ENCODE measurements at places on chromosomes 5 and 9.

- no peak for DNase-seq
Measured at GRCh38 chr9:124723352-124723751, 47.8 kb downstream of the NR6A1 start.

- DNase-seq, result no peak
Measured at GRCh38 chr5:32001707-32002106, 172.4 kb downstream of the GOLPH3 start.

DNA sequence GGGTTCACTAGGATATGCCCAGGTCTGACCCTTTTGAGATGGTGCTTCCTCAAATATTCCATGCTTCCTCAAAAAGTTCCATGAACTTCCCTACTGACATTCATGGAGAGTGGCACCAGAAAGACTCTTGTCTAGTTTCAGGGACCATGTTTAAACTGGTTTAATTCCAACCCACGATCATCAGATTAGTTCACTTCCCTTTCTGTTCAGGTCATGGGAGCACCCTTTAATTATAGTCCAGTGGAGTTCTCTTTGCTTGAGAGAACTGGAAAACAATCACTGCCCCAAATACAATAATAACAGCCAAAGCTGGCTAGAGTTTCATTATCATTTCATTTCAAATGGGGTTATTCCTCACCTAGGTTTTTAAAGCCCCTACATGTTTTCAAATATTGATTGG, 9.7 kb upstream of the ERBIN start:
- DNase-seq, result no peak

- no peak for DNase-seq
Measured at GRCh38 chr5:131254741-131255140, 9.1 kb upstream of the CDC42SE2 start.

DNA sequence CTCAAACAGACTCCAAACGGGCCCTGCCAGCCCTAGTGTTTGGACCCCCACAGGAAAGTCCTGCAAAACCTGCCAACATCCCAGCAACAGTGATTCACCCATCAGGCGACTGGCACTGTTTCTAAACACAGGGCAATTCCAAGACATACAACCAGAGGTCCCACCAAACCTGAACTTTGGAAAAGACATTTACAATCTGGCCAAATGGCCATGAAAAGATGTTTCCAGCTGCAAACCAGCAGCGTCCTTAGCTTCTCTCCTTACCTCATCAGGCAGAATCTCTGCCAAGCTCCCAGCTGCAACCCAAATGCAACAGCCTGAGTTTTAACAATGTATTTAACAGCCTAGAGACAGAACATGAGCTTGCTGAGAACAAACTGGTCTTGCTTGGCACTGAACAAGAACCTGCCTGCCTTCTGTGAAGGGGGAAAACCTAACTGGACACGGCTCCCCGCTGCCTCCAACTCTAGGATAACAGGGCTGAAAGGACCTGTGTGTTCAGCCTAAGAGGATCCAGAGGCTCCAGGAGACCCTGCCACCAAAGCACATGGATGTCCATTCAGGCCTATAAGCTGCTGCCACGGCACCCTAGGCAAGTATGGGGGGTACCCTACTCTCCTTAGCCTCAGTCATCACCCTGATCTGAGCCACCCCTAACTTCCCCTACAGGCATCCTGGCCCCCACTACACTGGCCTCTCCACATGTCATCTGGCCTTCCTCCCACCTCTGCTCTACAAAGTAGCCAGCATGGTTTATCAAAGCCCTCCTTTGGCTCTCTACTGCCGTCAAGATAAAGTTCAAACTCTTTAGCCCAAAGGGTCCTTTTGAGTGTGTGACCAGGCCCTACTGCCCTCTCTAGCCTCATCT, 5.6 kb downstream of the P4HA2 start:
- DNase-seq, result no peak

GRCh38 chr9:100277166-100277979, 75.4 kb downstream of the TEX10 start:
- no peak for DNase-seq

GRCh38 chr9:78210841-78211301, 25.0 kb upstream of the CEP78 start:
- no peak for DNase-seq

GRCh38 chr5:58775701-58776262, 192.9 kb downstream of the RAB3C start:
- DNase-seq, result no peak

DNA sequence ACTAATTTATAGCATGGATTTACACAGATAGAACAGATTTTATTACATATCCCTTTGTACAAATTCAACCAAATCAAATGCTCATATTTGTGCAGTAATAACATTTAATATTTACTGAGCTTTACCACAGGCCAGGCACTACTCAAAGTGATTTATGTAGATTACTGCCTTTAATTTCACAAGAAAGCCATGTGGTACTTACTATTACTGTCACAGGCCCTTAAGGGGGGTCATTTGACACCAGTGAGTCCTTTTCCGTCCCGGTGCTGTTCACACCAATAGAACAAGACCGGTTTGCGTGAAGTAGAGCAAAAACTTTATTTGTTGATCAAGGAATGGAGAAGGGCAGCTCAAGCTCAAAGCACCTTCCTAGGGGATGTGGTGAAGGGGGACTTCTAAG, 308.5 kb upstream of the KCNN2 start:
- DNase-seq, result no peak

DNA sequence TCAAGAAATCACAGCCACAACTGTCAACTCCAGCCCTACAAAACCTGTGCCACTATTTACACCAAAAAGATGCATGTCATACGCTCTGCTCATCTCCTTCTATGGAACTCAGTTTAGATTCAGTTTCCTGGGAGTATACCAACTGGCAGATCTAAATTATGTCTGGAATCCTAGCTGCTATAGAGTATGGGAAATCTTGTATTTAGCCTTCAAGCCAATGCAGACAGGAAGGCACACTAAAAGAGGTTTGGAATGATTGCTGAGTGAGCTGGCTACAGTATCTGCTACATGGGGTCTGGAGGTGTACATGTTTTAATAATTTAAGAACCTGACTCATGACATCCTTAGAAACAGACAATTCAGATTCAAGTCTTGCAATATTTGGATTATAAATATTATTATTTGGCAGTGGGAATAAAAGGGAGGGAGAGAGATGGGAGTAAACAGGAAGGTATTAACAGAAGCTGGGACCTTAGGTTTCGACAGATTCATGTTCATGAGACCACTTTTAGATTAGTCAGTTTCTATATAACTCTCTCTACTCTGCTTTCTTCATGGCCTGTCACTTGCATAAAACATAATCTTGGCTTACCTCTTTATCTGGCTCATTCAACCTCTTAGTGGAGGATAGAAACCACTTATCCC, 178.8 kb upstream of the HAPLN1 start:
- no peak for DNase-seq

DNA sequence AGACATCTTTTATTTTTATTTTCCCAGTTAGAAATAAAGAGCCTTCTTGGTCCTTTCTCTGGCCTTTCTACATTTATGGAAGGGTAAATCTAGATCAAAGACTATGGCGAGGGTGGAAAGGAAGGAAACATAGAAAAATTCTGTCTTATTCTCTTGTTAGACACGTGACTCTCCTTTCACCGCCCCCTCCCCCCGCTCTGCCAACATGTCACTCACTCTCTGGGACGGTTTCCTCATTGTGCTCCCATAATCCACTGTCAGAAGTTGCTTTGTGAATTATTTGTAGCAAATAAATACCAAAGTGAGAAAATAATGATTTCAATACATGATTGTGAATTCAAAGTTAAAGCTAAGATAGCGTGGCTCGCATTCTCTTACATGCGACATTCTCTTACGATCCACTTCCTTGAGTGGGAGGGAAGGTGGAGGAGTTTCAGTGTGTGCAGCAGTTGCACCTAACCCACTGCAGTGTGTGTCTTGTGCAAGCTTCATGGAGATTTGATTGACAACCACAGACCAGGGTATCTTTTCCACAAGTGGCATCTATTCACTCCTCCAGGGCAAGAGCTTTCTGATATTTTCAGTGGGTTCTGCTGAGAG, 423.0 kb upstream of the KIF2A start:
- no peak for DNase-seq

- no peak for DNase-seq
Measured at GRCh38 chr9:108463932-108464606, 391.7 kb downstream of the ACTL7B start.

DNA sequence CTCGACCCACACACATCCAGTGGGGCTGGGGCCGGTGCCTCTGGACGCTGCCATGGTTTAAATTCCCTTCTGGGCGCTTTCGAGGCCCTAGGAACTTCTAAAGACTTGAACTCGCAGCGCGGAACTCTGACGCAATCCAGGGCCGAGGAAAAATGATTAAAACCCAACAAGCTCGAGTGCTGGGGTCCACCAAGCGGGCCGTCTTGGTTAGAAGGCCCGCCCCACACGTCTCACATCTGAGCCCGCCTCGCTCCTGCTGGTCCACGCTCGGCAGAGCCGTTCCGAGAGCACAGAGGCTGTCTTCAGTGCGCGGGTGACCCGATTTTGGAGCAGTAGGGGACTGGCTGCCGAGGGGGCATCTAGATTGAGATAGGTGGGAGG, 1.5 kb downstream of the CRHBP start:
- DNase-seq, result no peak

DNA sequence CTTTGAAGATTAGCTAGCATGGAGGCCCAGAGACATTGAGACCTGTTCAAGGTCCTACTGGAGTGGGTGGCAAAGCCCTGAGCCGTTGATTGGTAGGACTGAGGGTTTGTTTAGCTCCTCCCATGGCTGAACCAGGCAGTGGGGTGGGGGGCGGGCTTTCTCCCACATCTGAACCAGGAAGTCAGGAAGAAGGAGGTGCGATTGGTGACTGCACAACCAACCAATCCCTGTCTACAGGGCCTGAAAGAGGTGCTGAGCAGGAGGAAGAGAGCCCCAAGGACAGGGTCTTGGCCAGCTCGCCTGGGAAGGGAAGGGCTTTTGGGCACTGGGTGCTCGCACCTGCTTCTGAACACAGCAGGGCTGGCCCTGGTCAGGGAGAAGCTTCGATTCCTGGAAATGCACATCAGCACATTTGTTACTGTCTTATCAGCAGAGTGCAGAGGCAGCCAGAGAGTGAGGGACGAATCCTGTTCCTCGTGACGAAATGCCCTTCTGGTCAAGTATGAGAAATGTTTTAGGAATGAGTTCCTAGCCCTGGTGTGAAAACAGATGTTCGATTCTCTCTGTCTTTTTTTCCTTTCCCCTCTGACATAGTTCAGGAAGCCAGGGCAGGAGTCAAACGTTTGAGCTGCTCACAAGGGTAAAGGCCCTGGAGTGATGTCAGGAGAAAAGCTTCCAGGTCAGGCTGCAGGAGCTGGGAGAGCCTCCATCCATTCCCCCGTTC, 294.8 kb upstream of the KLF4 start:
- no peak for DNase-seq

DNA sequence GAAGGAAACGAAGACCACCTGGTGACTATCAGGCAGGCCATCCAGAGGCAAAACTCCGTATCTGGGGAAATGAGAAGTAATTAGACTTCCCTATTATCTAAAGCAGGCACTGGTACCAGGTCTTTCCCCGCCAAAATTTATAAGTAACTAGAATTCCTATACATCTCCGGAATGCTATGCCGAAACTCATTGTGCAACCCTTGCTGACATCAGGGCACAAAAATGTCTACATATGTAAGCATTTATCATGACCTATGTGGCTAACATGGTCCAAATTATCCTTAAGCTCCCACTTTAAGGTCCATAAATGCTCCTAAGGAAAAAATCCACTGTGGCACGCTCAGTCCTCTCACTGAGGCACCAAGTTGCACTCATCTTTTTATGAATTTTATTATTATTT, 17.8 kb downstream of the ACTL7B start:
- DNase-seq, result no peak

DNA sequence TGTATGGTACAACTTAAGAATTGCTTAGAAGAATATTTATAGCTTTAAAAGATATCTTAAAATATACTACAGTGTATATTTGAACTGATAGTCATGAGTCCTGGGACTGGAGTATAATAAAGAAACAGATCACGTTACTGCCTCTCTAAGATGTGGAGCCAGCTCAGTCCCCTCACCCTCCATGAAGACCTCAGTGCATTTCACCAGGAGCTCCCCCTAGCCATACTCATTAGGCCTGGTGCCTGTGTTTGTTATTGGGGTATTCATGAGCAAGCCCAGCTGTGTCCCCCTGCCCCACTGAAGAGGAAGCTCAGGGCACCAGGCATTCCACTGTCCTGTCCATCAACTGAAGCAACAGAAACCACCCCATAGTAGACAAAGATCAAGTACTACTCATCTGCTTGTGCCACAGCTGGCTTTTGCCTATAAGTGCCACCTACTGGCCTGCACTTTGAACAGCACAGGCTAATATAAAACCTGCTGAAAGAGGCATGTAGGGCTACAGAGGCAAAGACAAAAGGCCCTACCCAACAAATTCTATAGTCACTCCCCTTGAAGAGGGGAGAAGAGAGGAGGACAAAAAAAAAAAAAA, 850.2 kb upstream of the NUDT12 start:
- DNase-seq, result no peak

- no peak for DNase-seq
Measured at GRCh38 chr5:110161162-110161561, 471.4 kb downstream of the MAN2A1 start.

DNA sequence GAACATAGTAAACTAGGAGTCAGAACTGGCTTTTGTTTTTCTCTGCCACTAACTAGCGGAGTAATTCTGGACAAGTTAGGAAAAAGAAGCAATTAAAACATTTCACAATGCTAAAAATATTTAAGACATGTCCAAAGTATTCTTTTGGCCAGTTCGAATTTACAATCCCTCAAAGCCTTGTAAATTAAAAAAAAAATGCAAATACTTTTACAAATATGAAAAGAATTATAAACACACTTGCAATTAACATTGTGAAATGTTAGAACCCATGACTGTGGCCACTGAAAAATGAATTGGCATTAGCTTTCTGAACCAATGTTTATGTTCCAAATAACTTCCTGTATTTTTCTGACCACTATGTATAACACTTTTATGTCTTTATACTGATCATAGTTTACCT, 2.2 kb downstream of the RAD1 start:
- no peak for DNase-seq

- DNase-seq, result peak; percentile 74
Measured at GRCh38 chr5:170278611-170279458, 18.7 kb downstream of the LCP2 start.

DNA sequence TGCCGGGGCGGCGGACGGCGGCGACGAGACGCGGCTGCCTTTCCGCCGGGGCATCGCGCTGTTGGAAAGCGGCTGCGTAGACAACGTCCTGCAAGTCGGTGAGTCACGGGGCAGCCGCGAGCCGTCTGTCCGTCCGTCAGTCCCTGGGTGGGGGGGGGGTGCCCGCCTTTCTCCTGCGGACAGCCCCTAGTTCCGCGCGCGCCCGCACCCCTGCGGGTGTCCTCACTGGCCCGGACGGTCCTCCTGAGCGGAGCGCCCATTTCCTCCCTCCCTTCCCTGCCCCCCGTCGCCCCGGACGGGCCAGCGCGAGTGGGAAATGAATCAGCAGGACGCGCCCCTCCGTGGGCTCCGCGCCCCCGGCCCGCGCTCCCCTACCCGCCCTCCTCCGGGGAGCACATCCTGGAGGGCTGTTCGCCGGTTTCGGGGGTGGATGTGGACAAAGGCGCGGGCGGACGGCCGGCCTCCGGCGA, 828 bp downstream of the ZSWIM6 start:
- peak; percentile 6 for DNase-seq

Data from activated CD4-positive, CD25-positive, alpha-beta regulatory T cell (primary cell).